ENCODE measurements at places on chromosomes 4 and X. TPM values are rescaled to one million over a fixed set of nuclear protein-coding genes. Genes with fewer than 3 reads are reported as not detected.

The SERTM2 gene
- total RNA-seq: not detected

DNA sequence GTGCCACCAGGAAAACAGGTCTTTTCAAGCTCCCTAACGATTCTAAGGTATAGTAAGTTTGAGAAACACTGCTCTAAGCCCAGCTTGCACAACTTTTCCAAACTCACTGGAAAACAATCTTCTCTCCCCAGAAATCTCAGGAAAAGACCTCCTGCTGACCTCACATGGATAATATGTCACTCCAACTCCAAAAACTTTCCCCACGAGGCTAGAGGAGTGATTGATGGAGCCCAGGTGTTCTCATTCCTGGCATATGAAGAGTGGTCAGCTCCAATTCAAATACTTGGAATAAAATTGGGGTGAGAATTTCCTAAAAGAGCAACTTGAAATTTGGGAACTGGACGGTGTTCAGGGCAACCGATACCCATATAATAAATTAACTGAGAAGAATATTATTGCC is 299.9 kb downstream of the PPP4R3C start:
- H3K27me3 ChIP-seq: no peaks in the 10 kb centered on the region
- H3K27ac ChIP-seq: no peak overlapping the region
- H3K4me3 ChIP-seq: no peak overlapping the region
- H3K36me3 ChIP-seq: no peaks in the 10 kb centered on the region

- peaks cover 3% of the 10 kb centered on the region for H3K27me3 ChIP-seq
- no peaks in the 10 kb centered on the region for H3K36me3 ChIP-seq
- H3K4me3 ChIP-seq: no peak overlapping the region
- no peak overlapping the region for H3K27ac ChIP-seq
- DNase-seq: no peak
Observed at GRCh38 chrX:46198858-46199257, 346.4 kb downstream of the ZNF674 start.

GRCh38 chr4:156052116-156052515 is 98.5 kb upstream of the CTSO start:
- no peaks in the 10 kb centered on the region for H3K36me3 ChIP-seq
- H3K27me3 ChIP-seq: no peaks in the 10 kb centered on the region
- no peak overlapping the region for H3K4me3 ChIP-seq
- no peak overlapping the region for H3K27ac ChIP-seq

DNA sequence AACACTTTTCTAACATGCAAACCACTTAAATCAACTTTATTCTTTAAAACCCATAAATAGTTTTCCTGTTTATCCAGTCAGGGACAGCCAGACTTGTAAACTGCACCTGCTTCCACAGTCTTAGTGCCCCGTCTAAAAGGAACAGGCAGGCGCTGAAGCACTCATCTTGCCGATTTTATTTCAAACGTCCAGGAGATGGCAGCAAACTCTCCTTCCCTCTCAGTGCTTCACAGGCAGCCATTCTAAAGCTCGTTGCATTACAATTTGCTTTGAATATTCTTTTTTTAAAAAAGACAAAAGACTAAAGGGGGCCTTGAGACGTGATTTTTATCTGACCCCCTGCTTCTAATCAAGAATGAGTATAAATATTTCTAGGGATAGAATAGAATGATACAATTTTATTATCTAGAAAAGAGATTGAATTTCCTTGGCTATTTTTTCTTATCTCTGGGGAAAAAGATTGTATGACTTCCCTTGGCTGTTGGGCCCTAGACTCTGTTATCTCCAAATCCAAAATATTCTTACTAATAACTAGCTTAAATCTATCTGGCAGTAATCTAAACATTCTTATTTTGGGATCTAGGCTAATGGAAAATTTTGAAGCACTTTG is 93.6 kb upstream of the MYOZ2 start:
- H3K27ac ChIP-seq: no peak overlapping the region
- H3K27me3 ChIP-seq: no peaks in the 10 kb centered on the region
- no peak overlapping the region for H3K4me3 ChIP-seq
- H3K36me3 ChIP-seq: no peaks in the 10 kb centered on the region
- H3K4me1 ChIP-seq: peaks cover 5% of the 10 kb centered on the region

- no peak overlapping the region for H3K4me3 ChIP-seq
- H3K36me3 ChIP-seq: peaks cover 40% of the 10 kb centered on the region
- H3K4me1 ChIP-seq: no peaks in the 10 kb centered on the region
- no peak for DNase-seq
- no peaks in the 10 kb centered on the region for H3K27me3 ChIP-seq
- no peak overlapping the region for H3K27ac ChIP-seq
Observed at GRCh38 chrX:85084770-85085393, 81.2 kb downstream of the APOOL start.

GRCh38 chrX:136630881-136631280 is 17.1 kb upstream of the CD40LG start:
- no peak for DNase-seq
- H3K4me3 ChIP-seq: no peak overlapping the region
- H3K36me3 ChIP-seq: no peaks in the 10 kb centered on the region
- H3K27ac ChIP-seq: no peak overlapping the region
- H3K27me3 ChIP-seq: no peaks in the 10 kb centered on the region

DNA sequence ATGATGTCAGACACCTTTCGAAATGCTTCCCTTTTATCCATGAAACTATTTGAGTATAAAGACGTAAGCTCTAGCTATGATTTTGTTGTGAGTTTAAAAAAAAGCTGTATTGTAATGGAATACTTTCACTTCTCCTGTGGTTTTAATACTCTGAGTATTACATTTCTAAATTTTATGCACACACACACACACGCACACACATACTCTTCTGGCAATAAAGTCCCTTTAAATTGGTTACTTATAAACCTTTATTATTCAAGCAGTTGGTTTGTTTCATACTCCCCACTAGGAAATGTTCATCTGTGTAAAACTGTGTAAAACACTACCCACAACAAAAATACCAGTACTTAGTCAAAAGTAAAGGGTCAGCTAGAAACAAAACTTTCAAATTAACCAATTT is 18.2 kb downstream of the VAMP7 start:
- no peak overlapping the region for H3K27ac ChIP-seq
- H3K4me1 ChIP-seq: no peaks in the 10 kb centered on the region
- no peak overlapping the region for H3K4me3 ChIP-seq
- no peak for DNase-seq
- peaks cover 69% of the 10 kb centered on the region for H3K36me3 ChIP-seq
